Esophagus squamous epithelium (tissue), 5 donors: ENCODE measurements at places on chromosomes 2 and 18.

- DNase-seq, result no peak
Observed at GRCh38 chr2:28544922-28545589, 49.2 kb downstream of the PLB1 start.

- DNase-seq, result no peak
Observed at GRCh38 chr18:6374340-6374739, 40.4 kb downstream of the L3MBTL4 start.

DNA sequence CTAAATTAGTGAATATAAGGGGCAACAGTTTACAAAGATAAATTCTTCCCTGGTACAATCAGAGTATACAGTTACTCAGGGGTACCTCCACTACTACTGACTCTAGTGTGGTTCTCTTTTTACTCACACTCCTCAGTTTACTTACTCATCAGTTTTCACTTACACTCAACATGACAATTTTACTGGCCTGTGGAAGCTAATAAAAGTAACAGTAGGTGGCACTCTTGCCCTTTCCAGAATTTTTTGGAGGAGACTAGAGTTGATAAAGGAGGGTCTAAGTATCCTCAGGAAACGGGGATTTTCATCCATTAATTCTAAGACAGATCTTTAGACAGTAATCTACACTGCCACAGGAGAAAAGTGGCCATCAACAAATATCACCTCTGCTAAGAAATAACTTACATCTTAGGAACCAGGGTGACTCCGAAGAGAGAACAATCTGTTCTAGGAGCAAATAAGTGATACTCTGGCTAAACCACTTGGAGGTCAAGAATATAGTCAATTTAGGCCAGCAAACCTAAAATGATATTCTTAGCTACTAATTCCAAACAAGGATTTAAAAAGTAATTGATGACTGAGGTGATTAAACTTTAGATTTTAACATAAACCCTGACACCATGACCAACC, 61.3 kb downstream of the ATL2 start:
- DNase-seq, result no peak

- no peak for DNase-seq
Observed at GRCh38 chr2:157055660-157056199, 201.8 kb upstream of the GALNT5 start.
